Activated T-helper 9 cell treated with anti-CD3 and anti-CD28 coated beads, Interleukin-2, amount 50 U/mL, for 16 hours (primary cell): ENCODE measurements at places on chromosomes 16 and 17.

DNA sequence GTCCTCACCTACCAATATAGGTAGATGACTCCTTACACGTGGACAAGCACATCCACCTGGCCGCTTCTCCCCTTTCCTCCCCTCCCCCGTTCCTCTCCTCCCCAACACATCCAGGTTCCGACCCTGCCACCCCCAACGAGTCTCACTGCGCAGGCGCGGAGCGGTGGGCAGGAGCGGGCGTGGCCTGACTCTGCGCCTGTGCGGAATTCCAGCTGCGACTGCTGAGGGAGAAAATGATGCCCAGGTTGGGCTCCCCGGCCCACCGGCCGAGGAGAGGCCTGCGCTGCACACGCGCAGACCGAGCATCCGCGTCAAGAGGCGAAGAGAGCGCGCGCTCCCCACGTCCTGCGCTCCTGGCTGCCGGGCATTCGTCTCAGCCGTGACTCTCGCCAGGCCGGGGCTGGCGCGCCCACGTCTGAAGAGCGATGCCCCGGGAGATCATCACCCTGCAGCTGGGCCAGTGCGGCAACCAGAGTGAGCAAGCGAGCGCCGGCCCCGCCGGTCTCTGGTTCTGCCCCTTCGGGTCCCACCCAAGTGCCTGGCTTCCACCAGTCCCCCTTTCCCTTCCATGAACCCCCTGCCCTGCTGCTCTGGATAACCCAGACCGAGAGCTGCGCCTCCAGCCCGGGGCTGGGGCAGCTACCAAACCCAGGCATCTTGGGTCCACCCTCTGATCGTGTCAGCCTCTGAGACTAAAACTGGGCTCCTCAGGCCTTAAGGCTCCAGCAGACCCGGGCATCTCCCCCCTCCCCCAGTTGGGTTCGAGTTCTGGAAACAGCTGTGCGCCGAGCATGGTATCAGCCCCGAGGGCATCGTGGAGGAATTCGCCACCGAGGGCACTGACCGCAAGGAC, at the start of gene TUBG2:
Gene TUBG2, plus strand, starts transcription at position 206 of the 853 bp plus-strand sequence. Its CDS starts 220 bp downstream, at position 426.
- peak; percentile 57 for DNase-seq

GRCh38 chr17:19706791-19707727, 9.3 kb downstream of the SLC47A2 start:
- DNase-seq = no peak

DNA sequence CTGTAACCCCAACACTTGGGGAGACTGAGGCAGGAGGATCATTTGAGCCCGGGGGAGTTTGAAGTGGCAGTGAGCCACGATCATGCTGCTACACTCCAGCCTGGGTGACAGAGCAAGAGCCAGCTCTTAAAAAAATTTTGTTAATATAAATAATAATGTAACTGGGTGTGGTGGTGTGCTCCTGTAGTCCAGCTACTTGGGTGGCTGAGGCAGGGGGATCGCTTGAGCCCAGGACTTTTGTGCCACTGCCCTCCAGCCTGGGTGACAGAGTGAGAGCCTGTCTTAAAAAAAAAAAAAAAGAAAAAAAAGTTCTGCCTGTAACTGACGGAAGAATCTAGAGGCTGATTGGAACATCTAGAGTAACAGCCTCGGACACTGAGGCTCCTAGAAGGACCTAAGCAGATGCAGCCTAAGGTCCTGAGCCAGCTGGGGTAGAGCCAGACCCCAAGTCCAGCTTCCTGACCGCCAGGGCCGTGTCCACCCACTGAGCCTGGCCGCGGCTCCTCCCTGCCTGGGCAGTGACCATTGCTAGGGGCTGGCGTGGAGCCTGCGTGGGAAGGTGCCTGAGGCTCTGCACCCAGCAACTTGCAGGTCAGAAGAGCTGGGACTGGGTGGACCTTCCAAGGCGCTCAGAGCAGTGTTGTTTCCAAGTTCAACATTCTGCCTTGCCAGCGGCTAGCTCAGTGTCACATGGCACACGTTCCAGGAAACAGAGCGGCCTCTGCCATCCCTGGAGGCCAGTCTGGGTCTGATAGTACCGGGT, 209.4 kb upstream of the CIBAR2 start:
- no peak for DNase-seq

DNA sequence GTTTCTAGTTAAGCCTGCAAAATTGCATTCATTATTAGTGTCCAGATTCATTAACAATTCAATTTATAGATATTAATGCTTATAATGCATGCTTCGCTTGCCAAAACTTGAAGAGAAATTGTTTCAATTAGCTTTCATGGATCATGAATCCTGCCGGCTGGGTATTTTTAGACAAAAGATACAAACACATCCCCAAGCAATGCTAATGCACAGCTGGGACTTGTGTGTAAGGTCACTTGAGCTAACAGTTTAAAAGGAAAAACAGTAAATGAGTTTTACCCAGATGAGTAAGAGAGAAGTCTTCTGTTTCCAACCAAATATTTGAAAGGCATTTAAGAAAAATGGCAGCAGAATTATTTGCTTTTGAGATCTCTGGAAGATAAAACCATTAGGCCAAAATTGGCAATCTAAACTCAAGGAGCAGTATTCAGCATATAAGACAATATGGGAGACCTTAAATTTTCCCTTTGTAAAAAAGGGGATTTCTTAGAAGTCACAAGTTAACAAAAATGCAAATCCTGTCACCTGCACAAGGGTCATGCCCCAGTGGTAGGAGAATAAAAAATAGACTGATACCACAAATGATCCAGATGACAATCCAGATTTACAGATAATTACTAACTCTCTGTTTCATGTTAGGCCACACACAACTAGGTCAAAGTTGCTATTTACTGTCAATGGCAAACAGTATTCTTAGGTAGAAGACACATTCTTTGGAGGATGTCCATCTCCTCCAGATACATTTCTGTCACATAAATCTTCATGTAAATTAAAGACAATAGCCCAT, 418.4 kb upstream of the PMFBP1 start:
- no peak for DNase-seq

DNA sequence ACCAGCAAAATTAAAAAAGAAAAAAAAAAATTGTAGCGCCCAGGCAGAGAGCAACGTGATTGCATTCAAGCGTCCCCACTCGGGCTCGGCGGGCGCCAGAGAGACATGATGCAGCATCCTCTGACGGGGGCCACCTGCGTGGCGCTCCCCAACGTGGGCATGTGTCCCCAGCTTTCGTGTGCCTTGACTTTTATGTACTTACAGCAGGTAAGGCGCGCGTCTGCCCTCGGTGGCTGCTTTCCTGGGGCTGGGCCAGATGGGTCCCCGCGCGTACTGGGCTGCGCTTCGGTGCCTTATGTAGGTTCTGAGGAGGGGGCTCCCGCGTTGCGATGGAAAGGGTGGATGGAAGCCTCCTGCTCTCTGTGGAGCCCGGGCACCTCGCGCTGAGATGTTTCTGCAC, 28.4 kb upstream of the RBFOX1 start:
- DNase-seq = no peak

DNA sequence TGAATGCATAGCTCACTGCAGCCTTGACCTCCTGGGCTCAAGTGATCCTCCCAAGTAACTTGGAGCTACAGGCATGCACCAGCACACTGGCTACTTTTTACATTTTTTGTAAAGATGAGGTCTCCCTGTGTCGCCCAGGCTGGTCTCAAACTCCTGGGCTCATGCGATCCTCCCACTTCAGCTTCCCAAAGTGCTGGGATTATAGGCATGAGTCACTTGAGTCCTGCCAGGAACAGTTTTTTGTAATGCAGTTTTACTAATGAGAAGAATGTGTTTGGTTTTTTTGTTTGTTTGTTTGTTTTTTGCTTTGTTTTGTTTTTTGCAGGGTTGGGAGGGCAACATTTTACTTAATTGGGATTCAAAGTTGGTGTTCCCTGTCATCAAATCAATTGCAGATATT, 22.2 kb downstream of the SOST start:
- no peak for DNase-seq

- DNase-seq = no peak
These were observed 47.4 kb upstream of the SMURF2 start for GRCh38 chr17:64709481-64709880.

GRCh38 chr16:71499775-71500364, 10.7 kb upstream of the ZNF19 start:
- peak; percentile 1 for DNase-seq

- no peak for DNase-seq
These were observed 137.2 kb downstream of the UTP18 start for GRCh38 chr17:51397361-51398127.

DNA sequence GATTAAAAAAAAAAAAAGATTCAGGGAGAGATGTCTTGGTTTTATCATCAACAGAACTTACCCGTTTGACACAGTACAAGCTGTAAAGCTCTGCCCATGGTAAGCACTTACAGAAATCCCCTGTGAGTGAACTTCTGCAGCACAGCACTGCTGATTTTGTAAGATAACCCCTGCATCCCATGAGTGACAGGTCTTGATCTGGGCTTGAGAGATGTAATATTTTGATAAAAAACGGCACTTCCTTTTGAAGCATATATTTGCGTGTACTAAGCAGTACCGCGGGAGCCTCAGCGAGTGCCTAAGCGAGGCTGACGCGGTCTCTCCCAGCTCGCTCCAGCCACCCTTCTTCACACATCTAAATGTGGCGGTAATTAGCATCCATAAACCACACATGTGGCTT, 50.5 kb downstream of the IKZF3 start:
- peak; percentile 20 for DNase-seq

GRCh38 chr16:84785843-84786581, 33.8 kb upstream of the CRISPLD2 start:
- DNase-seq = no peak

- no peak for DNase-seq
These were observed 17.5 kb upstream of the MLKL start for GRCh38 chr16:74718140-74718539.

DNA sequence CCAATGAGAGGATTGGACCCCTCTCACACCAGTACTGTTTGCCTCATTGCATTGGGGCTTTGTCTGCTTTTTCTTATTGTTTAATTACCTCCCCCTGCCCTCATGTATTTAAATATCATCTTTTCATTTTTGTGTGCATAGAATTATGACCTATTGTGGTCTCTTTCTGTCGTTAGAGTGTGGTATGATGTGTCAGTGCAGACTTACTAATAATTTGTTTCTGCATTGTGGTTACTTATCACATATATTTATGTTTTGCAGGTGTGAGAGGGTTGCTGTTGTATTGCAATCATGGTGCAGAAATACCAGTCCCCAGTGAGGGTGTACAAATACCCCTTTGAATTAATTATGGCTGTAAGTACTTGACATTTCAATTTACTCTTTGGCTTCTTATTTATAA, 2.5 kb downstream of the SEC14L1 start:
- no peak for DNase-seq

- no peak for DNase-seq
These were observed 17.4 kb downstream of the BAIAP2 start for GRCh38 chr17:81052199-81052997.

DNA sequence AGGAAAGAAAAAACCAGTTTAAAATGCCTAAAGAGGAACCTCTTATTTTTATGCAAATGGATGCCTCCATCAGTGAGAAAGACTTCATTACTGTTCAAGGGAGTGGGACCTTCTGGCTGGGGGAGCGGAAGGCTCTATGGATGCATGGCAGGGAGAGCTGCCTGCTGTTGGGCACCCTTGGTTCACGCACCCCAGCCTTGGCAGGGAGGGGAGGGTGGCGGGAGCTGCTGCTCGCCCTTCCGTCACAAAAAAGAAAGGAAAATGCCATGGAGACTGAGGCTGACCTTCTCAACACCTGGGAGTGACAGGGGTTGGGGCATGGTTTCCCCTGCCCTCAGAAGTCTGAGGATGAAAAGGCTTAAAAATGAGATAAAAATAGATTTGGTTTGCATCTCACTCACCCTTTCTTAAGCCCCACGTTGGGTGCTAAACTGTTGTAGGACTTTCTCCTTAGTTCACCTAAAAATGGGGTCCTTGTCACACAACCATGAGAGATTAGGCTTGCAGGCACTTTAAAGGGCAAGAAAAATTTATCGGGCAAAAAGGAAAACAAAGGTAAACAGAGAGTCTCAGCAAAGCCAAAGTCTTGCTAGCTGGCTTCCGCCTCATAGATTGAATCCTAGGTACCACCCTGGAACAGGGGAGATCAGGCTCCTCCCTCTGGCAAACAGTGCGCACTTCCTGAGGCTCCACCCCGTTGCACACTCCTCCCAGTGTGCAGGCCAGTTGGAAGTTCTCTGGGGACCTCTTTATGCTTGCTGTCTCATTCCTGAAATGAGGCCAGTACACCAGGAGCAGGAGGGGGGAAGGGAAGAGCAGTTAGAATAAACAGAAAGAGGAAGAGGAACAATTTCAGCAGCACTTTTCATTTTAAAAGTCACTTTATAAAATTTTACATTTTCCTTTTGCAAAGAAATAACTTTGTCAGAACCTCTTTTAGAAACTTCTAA, 31.6 kb downstream of the PHKB start:
- DNase-seq = no peak

- no peak for DNase-seq
These were observed 12.1 kb downstream of the CD300A start for GRCh38 chr17:74478420-74479100.

DNA sequence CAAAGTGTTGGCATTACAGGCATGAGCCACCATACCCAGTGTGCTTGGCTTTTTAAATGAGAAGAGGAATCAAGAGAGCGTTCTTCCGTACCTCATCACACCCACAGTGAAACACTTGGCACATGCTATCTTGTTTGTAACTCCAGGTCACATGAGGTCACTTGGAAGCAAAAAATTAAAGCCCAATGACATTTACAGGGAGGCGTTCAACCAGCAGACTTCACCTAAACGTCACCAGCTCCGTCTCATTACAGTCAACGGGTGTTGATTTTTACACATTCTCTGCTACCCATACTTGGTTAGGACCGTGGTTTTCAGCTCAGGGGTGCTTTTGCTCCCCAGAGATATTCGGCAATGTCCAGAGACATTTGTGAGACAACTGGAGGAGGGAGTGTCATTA, 127.0 kb downstream of the XYLT1 start:
- no peak for DNase-seq

GRCh38 chr16:55508271-55508921, 476 bp upstream of the LPCAT2 start:
- DNase-seq = no peak

GRCh38 chr17:3004150-3004801, 59.1 kb downstream of the OR1D5 start:
- peak; percentile 23 for DNase-seq

- no peak for DNase-seq
These were observed 1.7 kb downstream of the USP43 start for GRCh38 chr17:9647014-9647413.

GRCh38 chr16:1667271-1667670, 10.8 kb upstream of the JPT2 start:
- DNase-seq = no peak

DNA sequence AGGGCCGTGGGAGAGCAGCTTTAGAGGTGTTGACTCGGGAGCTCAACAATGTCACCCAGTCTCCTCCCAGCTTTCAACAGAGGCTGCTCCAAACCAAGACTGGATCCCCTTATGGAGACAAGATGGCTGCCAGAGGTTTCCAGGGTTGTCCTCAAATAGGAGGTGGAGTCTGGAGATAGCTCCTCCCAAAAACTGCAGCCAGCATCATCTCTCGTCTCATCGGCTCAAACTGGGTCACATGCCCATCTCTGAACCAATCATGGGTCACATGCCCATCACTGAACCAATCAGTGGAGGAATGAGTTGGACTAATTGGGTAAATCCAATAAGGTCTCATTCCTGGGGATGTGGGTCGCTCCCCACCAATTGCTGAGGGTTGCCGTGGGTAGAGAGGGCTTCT, 41.1 kb upstream of the C16orf82 start:
- DNase-seq = no peak

- DNase-seq = peak; percentile 44
These were observed 1.3 kb upstream of the SOCS1 start for GRCh38 chr16:11257131-11257938.
